Esophagus (tissue), 2 donors: ENCODE measurements at places on chromosomes 11 and 22. TPM values are rescaled to one million over a fixed set of nuclear protein-coding genes. Genes with fewer than 3 reads are reported as not detected.

The MRGPRF gene
- 14.7 TPM for polyA plus RNA-seq

The P2RY6 gene
- polyA plus RNA-seq = 1.7 TPM

The MOV10L1 gene
- 0.18 TPM for polyA plus RNA-seq

The MPPED2 gene
- 0.58 TPM for polyA plus RNA-seq

The SART1 gene
- polyA plus RNA-seq = 33.9 TPM

The TRPC6 gene
- polyA plus RNA-seq = 1.4 TPM

The CEND1 gene
- polyA plus RNA-seq = 0.10 TPM

The NFRKB gene
- polyA plus RNA-seq = 8.6 TPM

The BARX2 gene
- 85.2 TPM for polyA plus RNA-seq
